NCI-H2081 (cell line): ENCODE measurements at places on chromosomes 2 and 18.
A peak's percentile ranks its signal among the peaks of the same experiment; 100 is the strongest.

- DNase-seq, result no peak
These were observed 38.3 kb downstream of the DHRS9 start for GRCh38 chr2:169107645-169108044.

DNA sequence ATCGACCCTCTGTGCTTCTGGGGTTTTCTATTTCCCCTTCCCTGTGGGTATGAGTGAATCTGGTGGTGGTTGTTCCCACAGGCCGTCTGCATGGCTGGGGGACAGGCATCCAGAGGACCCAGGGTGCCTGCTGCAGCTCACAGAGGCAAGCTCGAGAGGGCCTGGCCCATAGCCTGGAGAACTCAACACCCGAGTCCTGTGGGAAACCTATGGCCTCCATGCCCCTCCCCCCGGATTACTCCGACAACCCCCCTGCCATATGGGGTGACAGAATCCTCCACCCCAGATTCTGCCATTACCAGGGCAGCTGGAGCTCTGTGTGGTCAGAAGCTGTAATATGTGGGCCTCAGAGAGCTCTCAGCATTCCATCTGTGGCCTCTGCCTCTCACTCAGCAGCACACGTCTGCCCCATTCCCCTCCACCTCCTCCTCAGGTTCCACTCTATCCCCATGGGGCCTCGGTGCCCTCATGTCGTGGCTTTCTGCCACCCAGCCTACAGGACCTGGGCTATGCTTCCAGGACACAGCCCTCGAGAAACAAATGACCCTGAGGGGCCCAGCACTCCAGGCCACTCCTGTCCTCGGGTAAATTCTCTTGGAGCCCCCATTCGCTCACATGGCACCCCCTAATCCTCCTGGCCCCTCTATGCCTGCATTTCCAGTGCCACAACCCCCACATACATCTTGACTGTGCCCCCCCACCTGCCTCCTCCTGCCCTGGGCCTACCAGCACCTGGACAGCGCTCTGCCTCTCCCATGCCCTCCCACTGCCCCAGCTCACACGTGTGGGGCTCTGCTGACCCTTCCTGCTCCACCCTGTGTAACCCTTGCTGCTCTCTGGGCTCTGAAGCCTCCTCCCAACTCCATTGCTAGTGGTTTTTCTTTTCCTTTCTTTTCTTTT, 3.6 kb downstream of the MZT2A start:
- DNase-seq, result no peak

DNA sequence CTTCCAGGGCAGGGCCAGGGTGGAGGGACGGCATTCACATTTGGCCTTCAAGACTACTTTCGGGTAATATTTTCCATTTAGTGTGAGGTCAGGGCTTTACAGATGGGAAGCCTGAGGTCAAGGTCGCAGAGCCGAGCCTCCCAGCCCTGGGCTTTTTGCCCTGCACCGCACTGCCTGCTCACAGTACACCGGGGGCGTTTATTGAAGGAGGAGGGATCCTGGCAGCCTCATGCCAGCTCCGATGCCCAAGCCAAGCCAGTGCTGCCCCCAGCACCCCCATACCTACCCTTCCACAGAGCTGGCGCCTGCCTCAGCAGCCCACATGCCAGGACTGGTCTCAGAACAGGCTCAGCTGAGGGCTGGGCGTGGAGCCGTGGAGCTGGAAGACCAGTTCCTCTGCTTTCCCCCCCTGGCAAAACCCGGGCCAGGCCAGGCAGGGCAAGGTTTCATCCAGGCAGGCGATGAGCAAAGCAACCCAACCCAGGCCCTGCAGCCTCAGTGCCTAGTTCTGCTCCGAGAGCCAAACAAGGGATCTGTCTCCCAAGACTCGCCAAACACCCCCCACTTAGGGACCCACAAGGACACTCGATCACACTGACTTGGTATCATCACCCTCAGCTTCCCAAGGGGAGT, 11.9 kb downstream of the SDC1 start:
- DNase-seq, result no peak

GRCh38 chr2:66127061-66127460, 307.9 kb upstream of the MEIS1 start:
- no peak for DNase-seq

GRCh38 chr18:54845787-54846186, 17.5 kb downstream of the RAB27B start:
- no peak for DNase-seq

GRCh38 chr18:54480616-54481015, 110.4 kb upstream of the DYNAP start:
- no peak for DNase-seq

GRCh38 chr18:44765456-44765855, 84.8 kb downstream of the SETBP1 start:
- no peak for DNase-seq

DNA sequence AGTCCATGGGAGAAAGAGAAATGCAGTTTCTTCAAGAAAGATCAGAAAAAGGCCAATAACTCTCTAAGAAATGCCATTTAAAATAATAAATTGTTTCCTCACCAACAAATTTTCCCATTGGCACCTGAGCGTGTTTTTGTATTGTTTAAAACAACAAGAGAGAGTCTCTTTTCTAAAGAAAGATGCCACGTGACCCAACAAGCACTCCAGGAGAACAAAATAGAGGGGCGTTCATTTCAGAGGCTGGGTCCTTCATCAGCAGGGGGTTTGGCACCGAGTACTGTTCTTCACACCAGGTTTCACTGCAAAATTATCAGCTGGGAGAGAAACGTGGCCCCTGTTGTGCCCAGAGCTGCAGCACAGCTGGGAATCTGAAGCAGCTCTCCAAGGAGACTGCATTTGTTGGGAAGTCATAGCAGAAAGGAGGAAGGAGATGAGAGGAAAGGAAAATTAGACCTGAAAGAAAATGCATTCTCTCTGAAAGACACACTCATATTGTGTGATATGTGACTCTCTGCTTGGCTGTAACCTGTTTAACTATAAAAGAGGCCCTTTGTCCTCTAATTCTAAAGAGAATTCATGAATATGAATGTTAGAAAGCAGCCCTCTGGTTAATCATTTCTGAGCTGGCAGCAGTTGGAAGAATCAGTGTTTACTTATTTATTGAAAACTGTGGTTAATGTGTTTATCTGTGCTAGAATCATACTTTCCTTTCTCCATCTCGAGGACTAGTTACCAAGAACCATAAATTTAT, 205.3 kb upstream of the CDH20 start:
- DNase-seq, result peak; percentile 53

- no peak for DNase-seq
These were observed 2070.4 kb upstream of the CELF4 start for GRCh38 chr18:39635966-39636365.

DNA sequence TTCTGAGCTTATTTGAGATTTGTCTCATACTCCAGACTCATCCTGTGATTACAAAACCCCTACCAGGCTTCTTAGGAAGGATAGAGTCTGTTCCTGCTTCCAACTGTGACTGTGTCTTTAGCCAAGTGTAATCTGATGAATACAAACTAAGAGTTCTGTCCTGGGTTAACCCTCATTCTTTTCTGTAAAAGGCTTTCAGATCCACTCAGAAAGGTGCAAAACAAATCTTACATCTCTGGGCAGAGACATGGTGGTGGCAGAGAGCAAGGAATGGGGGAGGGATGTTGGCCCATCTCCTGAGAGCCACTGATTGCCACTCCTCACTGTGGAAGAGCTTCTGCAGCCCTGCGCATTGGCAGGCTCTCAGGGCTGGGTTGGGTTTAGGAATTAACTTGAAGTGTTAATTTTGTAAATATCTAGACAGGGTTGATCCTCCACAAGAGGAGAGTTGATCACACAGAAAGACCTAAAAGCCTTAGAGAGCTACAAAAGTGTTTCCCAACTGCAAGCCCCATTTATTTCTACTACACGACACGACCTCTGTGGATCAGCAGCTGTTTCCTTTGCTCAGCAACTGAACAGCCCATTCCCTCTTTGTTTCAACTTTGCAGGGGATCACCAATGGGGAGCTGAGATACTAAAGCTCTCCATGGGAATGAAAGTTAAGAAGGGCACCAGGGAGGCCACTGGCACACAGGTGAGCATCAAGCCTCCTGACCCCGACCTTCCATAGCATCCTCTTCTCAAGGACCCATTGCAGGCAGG, 23.7 kb upstream of the SPTBN1 start:
- no peak for DNase-seq

DNA sequence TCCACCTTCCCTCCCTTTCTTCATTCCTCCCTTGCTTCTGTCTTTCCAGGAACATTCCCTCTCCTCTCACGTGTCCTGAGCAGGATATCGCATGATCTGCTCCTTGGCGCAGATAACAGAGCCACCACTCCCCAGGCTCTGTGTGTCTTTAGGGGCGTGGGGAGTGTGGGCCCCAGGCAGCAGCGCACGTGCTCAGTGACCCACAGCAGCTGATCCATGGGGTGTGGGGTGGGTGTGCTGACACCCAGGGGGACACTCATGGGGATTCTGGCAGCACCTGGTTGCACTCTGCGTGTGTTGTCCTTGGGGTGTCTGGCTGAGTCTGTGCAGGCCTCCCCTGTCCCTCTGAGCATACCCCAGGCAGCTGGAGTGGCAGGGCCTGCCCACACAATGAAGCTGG, 9.9 kb upstream of the FOSL2 start:
- no peak for DNase-seq

DNA sequence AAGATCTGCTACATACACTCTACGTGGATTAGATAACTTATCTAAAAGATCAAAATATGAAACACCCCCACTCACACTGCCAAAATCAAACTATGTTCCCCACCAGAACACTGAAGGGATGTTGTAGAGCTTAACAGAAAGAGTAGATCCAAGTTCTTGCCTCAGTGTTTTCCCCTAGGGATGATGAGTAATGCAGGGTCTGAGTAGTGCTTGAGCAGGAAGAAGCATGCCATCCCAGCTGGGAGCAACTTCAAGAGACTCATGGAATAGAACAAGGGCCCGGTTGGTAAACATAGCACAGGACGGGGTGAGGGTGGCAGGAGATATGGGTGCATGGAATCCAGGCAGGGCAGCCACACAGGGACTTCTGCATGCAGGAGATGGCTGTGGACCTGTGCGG, 74.3 kb downstream of the SNTG2 start:
- no peak for DNase-seq

DNA sequence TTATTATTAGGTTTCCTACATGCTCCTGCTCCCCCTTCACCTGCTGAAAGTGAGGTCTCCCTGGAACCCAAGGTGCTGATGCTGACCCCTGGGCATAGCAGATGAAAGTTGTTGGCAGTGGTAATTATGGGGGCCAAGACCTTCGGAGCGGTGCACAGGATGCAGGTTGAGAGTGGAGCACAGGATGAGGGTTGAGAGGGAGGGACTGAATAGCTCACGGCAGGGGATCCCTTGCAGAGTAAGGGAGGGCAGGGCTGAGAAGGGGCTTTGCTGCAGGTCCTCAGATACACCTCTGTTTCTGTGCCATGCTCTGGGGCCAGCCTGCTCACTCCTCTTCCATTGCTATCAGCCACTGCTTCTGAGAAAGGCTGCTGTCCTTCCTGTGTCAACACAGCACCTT, 163.3 kb downstream of the FHOD3 start:
- DNase-seq, result no peak

DNA sequence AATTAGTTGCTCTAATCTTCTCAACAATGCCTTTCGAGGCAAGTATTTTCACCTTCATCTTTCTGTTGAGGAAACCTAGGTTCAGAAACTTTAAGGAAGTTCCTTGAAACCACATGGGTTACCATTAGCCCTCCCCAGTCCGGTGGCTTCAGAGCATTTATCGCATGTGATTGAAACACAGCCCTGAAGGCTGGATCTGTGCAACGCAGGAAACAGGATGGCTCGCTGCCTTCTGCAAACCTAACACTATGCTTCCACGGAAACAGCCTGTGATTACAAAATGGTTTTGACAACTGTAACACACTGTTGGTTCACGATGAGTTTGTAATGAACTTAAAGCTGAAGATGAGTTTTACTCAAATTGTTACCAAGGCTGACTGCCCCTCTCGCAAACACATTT, 68.5 kb downstream of the EPB41L3 start:
- peak; percentile 19 for DNase-seq

GRCh38 chr2:117058366-117058765, 756.1 kb upstream of the DDX18 start:
- DNase-seq, result no peak

DNA sequence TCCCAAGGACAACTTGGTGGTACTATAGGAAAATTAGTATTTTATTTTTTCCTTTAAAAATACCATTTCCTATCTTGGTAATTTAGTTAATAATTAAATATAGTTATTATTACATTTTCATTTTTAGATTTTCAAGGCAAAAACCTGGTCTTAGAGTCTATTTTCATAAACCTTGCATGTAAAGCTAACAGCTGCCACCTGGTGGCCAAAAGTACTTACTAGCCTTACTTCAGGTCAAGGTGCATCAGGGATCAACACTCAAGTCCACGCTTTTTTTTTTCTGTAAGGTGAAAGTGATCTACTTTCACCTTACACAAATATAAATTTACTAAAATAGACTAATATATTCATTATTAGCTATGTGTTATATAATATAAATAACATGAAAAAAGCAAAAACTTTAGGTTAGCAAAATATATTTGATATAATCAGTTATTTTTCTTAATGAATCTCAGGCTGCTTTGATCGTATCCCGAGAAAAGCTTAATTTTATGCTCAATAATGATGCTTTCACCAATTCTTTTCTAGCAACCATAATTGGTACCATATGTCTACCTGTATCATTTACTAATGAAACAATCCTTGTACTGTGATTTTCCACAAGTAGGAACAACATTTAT, 62.5 kb downstream of the RELCH start:
- DNase-seq, result peak; percentile 66

GRCh38 chr2:38602136-38602731, 494 bp downstream of the HNRNPLL start:
- peak; percentile 54 for DNase-seq

DNA sequence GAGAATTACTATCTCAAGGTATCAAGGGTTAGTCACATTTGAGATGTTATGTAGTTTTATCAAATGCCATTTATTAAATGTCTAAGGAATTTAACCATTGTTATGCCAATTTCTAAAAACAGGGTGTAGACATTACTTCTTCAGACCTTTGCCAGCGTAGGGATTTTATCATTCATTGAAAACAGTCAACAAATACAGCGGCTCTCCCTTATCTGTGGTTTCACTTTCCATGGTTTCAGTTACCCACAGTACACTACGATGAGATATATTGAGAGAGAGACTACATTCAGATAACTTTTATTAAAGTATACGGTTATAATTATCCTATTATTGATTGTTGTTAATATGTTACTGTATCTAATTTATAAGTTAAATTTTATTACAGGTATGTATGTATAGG, 234.7 kb downstream of the TMX3 start:
- DNase-seq, result no peak

DNA sequence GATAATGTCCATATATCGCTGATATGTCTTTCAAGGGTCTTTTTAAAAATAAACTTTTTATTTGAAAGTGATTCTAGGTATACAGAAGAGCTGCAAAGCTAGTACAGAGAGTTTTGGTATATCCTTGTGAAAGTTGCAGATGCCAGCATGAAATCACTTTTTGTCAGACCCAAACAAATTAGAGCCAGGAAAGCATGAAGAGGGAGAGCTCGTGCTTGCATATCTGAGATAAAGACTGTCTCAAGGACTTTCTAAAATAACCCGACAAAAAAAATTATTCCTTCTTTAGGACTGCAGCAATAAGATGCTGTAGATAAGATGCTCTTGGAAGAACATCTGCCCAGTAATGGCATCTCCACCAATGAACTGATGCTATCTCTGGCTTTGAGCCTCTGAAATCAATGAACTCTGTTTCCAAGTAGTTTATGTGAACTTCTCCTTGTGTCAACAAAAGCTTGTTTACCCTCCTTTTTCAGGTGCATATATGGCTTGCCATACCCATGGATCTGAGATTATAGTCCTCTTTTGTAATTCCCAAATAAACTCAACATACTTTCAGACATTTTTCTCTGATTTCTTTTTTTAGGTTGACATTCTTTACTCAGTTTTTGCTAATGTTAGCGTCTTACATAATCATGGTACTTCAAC, 774.6 kb upstream of the FAM98A start:
- DNase-seq, result no peak

GRCh38 chr2:59250307-59250677, 1009.2 kb upstream of the FANCL start:
- DNase-seq, result no peak
